ENCODE measurements at places on chromosomes 2 and 18.

DNA sequence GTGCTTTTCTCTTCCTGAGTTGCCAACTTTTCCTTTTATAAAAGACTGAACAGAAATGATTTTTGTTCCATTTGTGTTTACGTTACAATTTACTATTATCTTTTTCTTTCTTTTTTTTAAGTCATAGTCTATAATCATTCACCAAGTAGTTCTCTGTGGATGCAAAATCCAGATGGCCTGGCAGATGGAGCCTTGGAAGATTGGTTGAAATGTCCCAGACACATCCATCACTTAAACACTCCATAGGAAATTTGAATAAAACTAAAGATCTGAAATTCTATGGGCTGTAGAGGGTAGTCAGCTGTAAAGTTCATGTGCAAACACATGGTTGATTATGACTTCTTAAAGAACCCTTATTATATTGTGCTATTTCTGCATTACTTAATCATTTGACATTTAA, 164.8 kb upstream of the DOCK10 start:
- no peak for DNase-seq

- peak; percentile 90 for DNase-seq
Observed at GRCh38 chr18:48100651-48101165, 170.2 kb upstream of the SMAD2 start.

GRCh38 chr2:118654945-118655344, 192.5 kb downstream of the EN1 start:
- DNase-seq: no peak

- DNase-seq: no peak
Observed at GRCh38 chr2:11370377-11371091, 26.1 kb upstream of the ROCK2 start.

DNA sequence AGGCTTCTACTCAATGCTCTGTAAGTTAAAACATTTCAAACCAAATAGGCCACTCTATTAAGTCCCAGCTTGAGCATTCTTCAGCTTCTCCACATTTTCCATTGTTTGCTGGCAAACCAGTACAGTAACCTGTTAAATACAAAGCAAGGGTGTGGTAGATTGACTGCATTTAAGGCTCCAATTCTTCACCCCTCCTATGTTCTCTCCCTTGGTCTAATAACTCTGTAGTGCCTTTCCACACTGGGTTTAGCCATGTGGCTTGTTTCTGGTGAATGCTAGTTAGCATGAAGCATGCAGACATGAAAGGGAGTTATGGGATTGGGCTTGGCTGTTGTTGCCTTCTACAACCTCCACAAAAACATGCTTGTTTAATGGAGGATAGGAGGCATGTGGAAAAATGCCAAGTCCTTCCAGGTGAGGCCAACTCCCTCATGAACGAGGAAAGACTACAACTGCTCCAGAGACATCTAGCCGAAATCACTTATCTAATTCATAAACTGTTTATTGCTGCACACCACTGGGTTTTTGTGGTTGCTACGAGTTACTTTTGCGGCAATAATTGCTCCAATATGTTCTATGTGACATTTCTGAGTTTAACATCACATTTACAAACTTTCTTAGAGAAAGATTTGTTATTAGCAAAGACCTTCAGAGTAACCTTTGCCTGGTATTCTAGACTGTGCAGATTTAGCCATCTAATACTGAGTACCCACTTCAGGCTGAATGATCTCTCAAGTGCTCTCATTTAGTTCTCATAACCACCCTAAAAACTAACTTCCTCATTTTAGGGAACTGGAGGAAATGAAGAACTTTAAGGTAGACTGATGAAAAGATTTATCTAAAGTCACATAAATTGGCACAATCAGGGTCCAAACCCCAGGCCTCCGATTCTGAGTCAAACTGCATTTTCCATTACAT, 104.0 kb downstream of the SMAD2 start:
- DNase-seq: no peak

- no peak for DNase-seq
Observed at GRCh38 chr18:74266161-74266560, 25.6 kb downstream of the CYB5A start.

GRCh38 chr18:10361660-10362059, 92.8 kb upstream of the APCDD1 start:
- no peak for DNase-seq

DNA sequence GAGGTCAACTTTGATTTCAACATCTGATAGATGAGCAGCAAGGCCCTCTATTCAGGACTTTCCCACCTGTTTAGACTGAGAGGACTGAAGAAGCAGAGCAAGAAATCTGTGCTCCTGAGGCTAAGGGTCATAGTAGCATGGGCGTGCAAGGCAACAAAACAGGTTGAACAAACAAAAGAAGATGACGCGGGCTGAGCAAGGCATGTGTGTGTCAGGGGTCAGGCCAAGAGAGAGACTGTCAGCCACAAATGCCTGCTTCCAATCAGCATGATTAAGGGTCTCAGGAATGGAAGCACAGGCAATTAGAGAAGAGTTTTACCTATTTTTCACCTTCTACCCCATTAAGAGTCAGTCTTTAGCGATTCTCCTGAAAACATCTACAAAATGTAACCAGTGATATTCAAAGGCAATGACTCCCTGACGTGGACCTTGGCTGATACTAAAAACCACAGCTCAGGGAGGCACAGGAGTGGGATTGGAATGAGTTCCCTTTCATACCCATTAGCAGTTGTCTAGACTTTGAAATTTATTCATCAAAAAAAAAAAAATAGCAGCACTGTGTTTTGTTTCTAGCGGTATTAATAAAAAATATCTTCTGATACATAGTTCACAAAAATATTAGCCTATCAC, 81.9 kb downstream of the DYNAP start:
- no peak for DNase-seq

DNA sequence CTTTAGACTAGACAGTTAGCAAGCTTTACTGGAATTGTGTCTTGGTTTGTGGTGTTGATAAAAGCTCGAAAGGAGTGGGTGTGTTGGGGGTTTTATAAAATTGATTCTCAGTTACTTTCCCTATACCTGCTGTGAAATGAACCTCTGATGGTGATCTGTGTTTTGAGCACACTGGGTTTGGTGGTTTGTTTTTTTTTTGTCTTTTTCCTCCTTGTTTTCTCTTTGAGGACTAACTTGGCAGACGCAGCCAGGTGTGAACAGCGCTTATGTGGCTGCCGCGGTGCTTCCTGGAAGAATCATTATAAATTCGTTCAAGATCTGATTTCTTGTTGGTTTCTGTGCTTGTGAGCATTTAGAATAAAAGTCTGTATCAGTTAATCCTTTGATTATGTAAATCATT, 28.5 kb downstream of the GRHL1 start:
- no peak for DNase-seq

DNA sequence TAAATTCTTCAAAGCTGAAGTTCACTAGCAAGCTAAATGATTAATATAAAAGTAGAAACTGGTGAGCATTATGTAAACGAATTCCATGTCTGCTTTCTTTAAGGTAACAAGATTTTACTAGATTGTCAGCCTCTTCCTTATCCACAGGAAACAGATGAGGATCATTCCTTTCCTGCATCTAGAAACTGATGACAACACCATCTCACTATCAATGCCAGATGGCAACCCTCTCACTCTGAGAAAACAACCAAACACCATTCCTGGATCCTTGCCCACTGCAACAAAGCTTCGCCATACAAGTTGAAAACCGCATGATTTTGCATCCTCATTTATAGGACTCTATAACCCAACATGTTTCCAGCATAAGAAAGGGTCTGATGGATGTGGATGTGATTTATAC, 122.9 kb downstream of the ZNF521 start:
- no peak for DNase-seq

GRCh38 chr2:116487336-116487735, 1327.2 kb upstream of the DDX18 start:
- DNase-seq: no peak

- peak; percentile 31 for DNase-seq
Observed at GRCh38 chr18:5868218-5868854, 27.0 kb downstream of the TMEM200C start.

GRCh38 chr2:156883804-156884203, 373.7 kb upstream of the GALNT5 start:
- DNase-seq: no peak

GRCh38 chr2:1231466-1232063, 181.7 kb upstream of the TPO start:
- no peak for DNase-seq

- no peak for DNase-seq
Observed at GRCh38 chr2:105793196-105793975, 48.7 kb downstream of the NCK2 start.

DNA sequence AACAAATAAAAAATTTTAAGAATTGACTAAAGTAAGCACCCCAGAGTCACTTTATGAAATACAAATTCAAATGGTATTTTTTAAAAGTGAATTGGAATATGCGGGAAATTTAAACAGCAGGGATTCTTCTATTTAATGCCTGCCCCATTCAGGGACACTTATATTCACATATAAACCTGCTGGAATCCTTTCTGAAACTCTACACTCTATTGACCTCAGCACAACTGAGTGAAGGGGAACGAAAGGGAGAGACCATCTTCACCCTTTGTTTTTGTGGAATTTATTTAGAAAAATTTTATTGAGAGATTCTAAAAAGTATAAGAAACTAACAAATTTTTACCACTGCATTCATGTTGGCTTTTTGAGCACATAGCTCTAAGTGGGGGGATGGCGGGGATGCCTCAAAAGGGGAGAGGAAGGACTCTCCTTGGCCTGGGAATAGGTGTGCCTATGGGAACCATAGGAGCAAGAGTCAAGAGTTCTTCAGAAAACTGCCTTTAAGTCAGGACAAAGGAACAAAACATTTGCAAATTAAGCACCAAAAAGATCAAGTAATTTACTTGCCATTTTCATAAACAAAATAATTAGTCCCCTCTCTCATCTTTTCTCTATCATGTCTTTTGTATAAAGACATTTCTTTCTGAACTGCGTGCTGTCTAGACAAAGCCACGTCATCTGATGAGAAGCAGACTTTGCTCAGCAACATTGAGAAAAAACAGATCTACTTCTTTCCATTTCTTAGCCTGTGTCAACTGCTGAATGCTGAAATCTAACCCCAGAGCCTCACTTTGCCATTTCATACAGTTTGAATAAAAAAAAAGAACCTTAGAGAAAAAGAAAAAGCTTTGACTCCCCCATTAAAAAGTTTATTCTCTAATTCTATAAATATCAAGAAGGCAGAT, 21.6 kb upstream of the FLACC1 start:
- no peak for DNase-seq

DNA sequence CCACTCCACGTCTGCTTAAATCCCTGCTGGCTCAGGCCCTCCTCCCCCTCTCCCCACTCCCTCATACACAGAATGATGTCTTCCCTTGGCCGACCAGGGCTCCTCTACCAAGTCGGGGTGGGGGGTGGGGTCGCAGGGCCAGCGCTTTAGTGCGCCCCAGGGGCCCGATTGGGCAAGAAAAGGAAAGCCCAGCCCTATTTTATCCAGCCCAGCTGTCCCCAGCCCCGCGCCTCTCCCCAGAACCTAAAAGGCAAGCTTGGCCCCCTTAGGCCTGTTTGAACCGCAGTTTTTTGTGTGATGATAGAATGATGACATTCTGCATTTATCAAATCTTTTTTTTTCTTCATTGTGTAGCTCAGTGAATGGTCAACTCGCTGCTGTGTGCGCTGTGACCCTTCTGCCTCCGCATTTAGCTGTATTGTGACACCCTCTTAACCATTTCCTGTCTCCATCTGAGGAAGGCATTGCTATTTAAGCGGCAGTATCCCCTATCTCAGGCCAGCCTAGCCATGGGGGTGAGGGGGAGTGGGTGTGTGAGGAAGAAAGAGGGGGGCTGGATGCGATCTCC, 231.4 kb downstream of the HAUS1 start:
- DNase-seq: peak; percentile 93

GRCh38 chr18:58541789-58542425, 87.0 kb downstream of the ALPK2 start:
- DNase-seq: no peak
